ENCODE measurements at places on chromosomes 1 and 21.

- no peaks in the 10 kb centered on the region for H3K27me3 ChIP-seq
- no peaks in the 10 kb centered on the region for H3K36me3 ChIP-seq
- no peaks in the 10 kb centered on the region for H3K4me1 ChIP-seq
- no peak overlapping the region for H3K4me3 ChIP-seq
- no peak overlapping the region for H3K27ac ChIP-seq
Measured at GRCh38 chr21:17472592-17473271, 40.1 kb upstream of the CXADR start.

GRCh38 chr1:112866151-112866550, 89.8 kb downstream of the SLC16A1 start:
- DNase-seq: no peak
- H3K4me1 ChIP-seq: peaks cover 6% of the 10 kb centered on the region
- no peak overlapping the region for H3K4me3 ChIP-seq
- peaks cover 5% of the 10 kb centered on the region for H3K27me3 ChIP-seq

- peaks cover 20% of the 10 kb centered on the region for H3K4me1 ChIP-seq
- peaks cover 10% of the 10 kb centered on the region for H3K27me3 ChIP-seq
- no peak overlapping the region for H3K27ac ChIP-seq
- DNase-seq: no peak
- H3K4me3 ChIP-seq: no peak overlapping the region
- H3K36me3 ChIP-seq: no peaks in the 10 kb centered on the region
Measured at GRCh38 chr21:34035619-34036354, 37.6 kb upstream of the MRPS6 start.

DNA sequence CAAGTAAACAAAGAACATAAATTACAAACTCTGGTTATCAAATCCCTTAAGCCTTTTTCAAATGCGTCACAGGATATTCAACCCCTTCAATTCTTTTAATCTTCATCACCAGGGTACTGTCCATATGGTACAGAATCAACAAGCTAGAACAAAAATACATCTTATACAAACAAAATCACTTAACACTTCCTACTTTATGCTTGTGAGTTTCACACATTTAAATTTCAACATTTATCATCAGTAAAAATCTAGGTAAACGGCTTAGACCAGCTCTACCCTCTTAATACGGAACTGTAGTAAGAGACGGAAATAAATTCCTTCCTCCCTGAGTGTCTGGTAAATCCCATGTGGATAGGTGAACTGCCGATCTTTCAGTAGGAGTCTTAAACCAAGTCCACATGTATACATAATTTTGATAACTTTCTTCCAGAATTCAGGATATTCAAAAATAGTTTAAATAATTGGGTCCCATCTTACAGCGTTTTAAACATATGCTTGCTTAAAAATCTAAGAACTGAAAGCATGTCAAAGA, 1.0 kb downstream of the CCDC181 start:
- H3K27ac ChIP-seq: no peak overlapping the region
- peaks cover 98% of the 10 kb centered on the region for H3K27me3 ChIP-seq
- H3K36me3 ChIP-seq: peaks cover 5% of the 10 kb centered on the region

GRCh38 chr1:2275796-2276536, 47.8 kb downstream of the SKI start:
- no peaks in the 10 kb centered on the region for H3K27me3 ChIP-seq
- H3K36me3 ChIP-seq: peaks cover 22% of the 10 kb centered on the region
- H3K4me3 ChIP-seq: no peak overlapping the region
- no peak for DNase-seq

All from central memory CD8-positive, alpha-beta T cell (primary cell).